Naive thymus-derived CD4-positive, alpha-beta T cell (primary cell): ENCODE measurements at places on chromosomes 12 and 14. TPM values are rescaled to one million over a fixed set of nuclear protein-coding genes. Genes with fewer than 3 reads are reported as not detected.

HVCN1 gene
- 11.7 TPM for total RNA-seq

PLEK2 gene
- total RNA-seq = 1.5 TPM

EPS8 gene
- 2.7 TPM for total RNA-seq

TPPP2 gene
- total RNA-seq = not detected

TAS2R10 gene
- not detected for total RNA-seq

PPHLN1 gene
- 90.9 TPM for total RNA-seq

WNT5B gene
- total RNA-seq = not detected

LRP1-AS gene
- not detected for total RNA-seq

RASSF8 gene
- 0.27 TPM for total RNA-seq

HRK gene
- total RNA-seq = not detected in 2 replicates

CEP170B gene
- total RNA-seq = 4.1 TPM

MSI1 gene
- total RNA-seq = not detected

SPX gene
- total RNA-seq = 0.16 TPM

RASSF9 gene
- not detected in 2 replicates for total RNA-seq

NELL2 gene
- total RNA-seq = 407 TPM

MIP gene
- not detected for total RNA-seq

EEA1 gene
- total RNA-seq = 28.3 TPM

SOAT2 gene
- total RNA-seq = not detected

SERPINA6 gene
- total RNA-seq = not detected

C3AR1 gene
- total RNA-seq = 12.7 TPM

NTS gene
- not detected for total RNA-seq

GLT8D2 gene
- total RNA-seq = not detected

SLC17A8 gene
- not detected for total RNA-seq

PTHLH gene
- not detected in 2 replicates for total RNA-seq

SALL2 gene
- total RNA-seq = 2.3 and 3.0 TPM in 2 replicates

TAS2R9 gene
- not detected for total RNA-seq

SRP54 gene
- 54.5 TPM for total RNA-seq

KRT71 gene
- total RNA-seq = not detected

DBX2 gene
- not detected for total RNA-seq

LALBA gene
- total RNA-seq = not detected

KRT77 gene
- total RNA-seq = not detected in 2 replicates

MAPKAPK5 gene
- 68.4 TPM for total RNA-seq

NXPH4 gene
- not detected for total RNA-seq

LRTM2 gene
- not detected for total RNA-seq

PRH2 gene
- not detected for total RNA-seq

PTPRB gene
- total RNA-seq = 0.16 TPM

VDR gene
- total RNA-seq = 79.2 and 82.6 TPM in 2 replicates

FGF23 gene
- total RNA-seq = not detected

GYS2 gene
- not detected for total RNA-seq

SLC7A8 gene
- 4.0 TPM for total RNA-seq

VRTN gene
- total RNA-seq = not detected

SLC4A8 gene
- total RNA-seq = 0.97 TPM

TUBA1C gene
- 22.7 TPM for total RNA-seq

C14orf39 gene
- total RNA-seq = not detected in 2 replicates

TAS2R19 gene
- total RNA-seq = 3.4 TPM

FLRT2 gene
- total RNA-seq = not detected

SLC6A15 gene
- not detected for total RNA-seq

ACRBP gene
- total RNA-seq = 1.7 and 2.3 TPM in 2 replicates

ANKS1B gene
- total RNA-seq = not detected

CCDC197 gene
- not detected for total RNA-seq

ACTR6 gene
- 46.8 TPM for total RNA-seq

LRRC9 gene
- not detected for total RNA-seq

DCN gene
- not detected for total RNA-seq

OASL gene
- 2.7 TPM for total RNA-seq
